ENCODE measurements at places on chromosomes 13 and 19.

- DNase-seq: no peak
Observed at GRCh38 chr19:45442408-45442777, 18.7 kb upstream of the ERCC1 start.

DNA sequence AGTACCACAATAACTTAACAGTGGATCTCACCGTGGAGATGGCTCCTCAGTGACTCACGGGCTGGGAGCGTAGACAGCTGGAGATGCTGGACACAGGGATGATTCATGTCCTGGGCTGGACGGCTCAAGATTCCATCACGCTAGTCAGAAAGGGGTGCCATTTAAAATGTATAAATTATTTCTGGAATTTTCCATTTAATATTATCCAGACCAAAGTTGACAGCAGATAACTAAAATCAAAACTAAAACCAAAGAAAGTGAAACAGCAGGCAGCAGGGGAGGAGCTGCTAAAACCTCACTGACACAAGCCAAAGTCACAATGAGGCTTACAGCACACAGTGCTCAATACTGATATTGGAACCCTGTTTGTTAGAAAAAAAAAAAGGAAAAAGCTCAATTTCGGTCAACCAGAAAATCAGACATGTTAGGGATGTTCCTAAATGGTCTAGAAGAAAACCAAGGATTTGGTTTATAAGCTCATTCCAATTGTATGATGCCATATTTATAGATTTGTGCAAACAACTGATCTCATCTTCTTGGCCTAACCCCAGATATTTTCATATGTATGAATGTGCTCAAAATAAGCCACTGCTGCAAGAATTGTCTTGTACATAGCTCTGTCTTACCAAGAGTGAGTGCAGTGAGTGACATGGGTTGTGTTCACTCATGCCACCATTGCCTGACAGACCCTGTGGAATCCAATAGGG is 111.8 kb downstream of the SACS start:
- peak; percentile 75 for DNase-seq

DNA sequence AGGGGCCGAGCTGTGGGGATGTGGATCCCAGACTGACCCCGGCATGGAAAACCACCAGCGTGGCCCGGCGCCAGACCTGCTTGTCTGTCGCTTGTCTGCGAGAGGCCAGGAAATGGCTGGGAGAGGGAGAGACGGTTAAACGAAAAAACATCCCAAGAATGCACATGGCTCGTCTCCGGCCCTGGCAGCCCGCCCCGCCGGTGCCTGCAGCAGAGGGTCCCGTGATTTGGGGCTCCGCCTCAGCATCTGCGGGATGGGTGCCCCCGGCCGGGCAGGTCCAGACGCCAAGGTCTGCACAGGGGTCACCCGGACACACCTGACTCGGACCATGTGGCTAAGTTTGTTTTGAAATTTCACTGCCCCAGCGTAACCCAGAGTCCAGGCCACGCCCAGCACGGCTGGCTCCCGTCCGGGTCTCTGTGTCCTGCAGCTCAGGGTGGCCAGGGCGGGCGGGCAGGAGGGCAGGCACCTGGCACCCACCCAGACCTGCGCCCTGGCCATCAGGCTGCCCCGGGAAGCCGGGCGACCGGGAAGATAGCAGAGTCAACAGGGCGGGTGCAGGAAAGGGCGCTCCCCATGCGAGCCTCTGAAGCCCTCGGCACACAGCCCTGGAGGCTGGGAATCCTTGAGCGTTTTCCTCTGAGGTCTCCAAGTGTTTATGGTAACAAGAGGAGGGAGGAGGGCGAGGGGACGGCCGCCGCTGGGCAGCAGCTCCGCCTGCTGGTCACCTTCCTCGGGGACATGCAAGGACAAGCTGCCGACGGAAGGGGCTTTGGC is 103.2 kb downstream of the GADD45B start:
- peak; percentile 73 for DNase-seq

GRCh38 chr13:44234566-44234965 is 139.1 kb upstream of the SERP2 start:
- no peak for DNase-seq

DNA sequence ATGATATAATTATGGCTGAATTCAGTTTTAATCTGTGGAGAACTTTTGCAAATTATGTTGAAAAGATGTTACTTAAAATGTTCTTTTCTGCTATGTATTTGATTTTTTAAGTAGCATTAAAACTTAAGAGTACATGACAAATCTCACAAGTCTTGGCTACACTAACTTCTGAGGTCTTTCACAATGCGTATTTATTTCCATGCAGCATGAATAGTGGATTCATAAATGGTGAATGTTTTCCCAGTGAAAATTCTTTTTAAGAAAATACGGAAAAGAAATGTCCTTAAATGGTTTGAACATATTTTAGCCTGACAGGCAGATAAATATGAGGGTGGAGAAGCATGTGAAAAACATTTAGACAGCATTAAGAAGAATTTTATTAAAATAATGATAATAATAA is 30.2 kb downstream of the GARRE1 start:
- no peak for DNase-seq

GRCh38 chr19:39738814-39739213 is 985 bp upstream of the CLC start:
- DNase-seq: no peak

DNA sequence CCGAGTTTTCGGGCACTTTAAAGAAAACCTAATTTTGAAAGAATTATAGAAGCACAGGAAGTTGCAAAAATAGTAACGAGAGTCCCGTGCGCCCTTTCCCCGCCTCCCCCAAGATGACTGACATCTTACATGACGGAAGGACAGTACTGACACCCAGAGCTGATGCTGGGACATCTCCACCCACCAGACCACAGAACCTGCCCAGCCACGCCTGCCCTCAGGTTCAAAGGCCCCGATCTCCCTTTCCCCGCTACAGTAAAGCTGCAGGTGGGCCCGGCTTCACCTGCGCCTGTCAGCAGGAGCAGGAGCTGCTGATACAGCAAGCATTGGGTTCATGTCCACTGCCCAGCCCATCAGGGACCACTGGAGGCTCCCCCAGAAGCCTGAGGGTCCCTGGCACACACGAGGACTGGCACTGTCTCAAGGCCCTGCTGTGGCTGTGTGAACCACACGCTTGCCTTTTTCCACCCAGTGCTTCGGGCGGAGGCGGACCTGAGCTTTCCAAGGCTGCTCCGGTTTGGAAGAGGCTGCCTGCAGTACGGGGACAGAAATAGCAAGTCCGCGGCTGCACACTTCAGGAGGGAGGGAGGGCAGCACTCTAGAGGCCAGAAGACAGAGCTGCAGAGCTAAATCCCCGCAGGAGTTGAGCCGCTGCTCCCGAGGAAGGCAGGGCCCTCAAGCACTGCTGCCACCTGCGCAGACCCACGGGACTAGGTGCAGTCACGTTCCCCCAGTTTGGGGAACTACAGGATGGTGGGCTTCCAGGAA is 8.7 kb downstream of the MAP2K2 start:
- no peak for DNase-seq

DNA sequence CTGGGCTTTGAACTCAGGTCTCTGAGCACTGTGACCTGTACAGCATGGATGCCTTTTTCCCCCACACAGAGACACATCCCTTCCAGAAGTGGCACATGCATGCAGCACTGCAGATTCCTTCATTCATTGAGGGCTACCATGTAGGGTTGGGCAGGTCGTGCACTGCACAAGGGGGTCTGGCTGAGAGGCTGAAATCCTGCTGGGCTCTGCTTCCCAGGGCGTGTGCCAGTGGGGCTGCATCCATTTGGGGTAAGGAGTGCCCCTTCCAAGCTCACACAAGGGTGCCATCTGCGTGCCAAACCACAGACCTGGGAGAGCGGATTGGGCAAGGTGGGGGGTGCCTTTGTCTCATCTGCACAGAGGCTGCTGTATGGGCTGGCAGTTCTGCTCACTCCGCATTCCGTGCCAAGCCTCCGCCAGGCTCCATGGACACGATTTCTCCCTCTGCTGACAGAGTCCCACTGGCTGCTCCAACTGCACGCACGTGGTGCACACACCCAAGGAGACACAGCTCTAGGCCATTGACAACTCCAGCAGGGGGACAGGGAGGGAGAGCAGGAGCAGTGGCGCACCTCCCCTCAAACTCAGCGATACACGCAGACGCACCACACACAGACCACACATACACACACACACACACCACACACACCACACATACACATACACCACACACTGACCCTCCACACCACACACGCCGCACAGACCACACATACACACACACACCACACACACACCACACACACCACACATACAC is 4.5 kb upstream of the SHISA7 start:
- DNase-seq: peak; percentile 91

DNA sequence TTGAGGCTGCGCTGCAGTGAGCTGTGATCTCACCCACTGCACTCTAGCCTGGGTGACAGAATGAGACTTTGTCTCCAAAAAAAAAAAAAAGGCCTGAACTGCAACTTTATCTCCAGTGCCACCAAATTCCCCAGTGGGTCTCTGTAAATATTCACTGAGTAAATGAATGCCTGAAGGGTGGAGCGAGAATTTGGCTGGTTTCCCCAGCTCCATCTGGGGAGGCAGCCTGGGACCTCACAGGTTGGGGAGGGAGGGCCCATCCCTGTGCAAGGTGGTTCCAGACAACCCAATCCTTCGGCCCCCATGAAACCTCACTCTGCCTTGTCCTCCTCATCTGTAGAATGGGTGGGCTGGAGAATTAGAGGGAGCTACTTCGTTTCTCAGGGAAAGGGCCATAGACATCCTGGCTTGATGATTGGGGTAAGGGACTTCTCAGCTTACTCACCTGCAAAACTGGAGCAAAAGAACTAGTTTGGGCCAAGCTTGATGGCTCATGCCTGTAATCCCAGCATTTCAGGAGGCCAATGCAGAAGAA is 4.2 kb upstream of the PKN1 start:
- no peak for DNase-seq

GRCh38 chr19:56350416-56351045 is 35.9 kb upstream of the ZSCAN5A start:
- DNase-seq: peak; percentile 75

GRCh38 chr13:30026093-30026492 is 175.7 kb upstream of the UBL3 start:
- no peak for DNase-seq

DNA sequence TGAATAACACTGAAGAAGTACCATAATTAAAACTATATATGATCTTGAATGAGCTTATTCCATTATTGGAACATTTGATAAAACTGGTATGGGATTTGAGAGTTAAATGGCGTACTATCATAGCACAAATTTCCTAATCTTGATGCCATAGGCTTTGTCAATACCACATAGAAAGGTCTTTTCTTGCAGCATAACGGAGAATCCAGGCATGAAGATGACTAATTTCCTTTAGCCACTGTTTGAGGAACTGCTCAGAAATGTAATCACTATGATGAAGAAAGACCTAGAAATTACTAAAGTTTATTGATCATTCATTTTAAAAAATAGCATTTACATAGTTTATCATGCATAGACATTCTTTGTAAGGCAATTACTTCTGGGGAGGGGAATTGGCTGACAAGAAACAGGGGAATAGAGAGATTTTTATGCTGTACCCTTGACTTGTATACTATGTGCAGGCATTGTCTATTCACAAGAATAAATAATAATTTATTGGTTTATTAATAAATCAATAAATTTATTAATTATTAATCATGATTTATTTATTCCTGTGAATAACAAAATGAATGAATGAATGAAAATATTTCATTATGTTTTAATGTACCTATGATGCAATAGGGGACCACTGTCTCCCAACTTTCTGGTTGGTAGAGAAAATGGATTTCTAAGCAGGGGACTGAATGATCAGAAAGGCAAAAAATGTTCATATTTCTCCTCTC is 2676.6 kb downstream of the PCDH9 start:
- no peak for DNase-seq

- DNase-seq: no peak
Observed at GRCh38 chr13:50668691-50669271, 174.7 kb downstream of the DLEU7 start.

GRCh38 chr19:18604820-18605159 is 1.8 kb downstream of the CRLF1 start:
- no peak for DNase-seq

DNA sequence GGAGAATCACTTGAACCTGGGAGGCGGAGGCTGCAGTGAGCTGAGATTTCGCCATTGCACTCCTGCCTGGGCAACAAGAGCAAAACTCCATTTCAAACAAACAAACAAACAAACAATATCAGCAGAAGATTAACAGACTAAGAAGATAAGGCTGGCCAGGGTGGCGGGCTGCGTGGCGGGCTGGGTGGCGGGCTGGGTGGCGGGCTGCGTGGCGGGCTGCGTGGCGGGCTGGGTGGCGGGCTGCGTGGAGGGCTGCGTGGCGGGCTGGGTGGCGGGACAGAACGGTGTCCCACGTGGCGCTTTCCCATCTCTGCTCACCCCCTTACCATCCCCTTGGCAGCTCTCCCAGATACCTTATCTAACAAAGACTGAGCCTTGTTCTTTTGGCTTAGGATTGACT is 196.2 kb downstream of the COL4A1 start:
- DNase-seq: no peak

DNA sequence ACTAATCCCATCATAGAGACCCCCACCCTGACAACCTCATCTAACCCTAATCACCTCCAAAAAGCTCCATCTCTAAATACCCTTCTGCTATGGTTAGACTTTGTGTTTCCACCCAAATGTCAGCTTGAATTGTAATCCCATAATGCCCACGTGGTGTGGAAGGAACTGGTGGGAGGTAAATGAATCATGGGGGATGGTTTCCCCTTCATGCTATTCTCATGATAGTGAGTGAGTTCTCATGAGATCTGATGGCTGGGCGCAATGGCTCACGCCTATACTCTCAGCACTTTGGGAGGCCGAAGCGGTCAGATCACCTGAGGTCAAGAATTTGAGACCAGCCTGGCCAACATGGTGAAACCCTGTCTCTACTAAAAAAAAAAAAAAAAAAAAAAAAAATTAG is 2.6 kb downstream of the VMAC start:
- no peak for DNase-seq

DNA sequence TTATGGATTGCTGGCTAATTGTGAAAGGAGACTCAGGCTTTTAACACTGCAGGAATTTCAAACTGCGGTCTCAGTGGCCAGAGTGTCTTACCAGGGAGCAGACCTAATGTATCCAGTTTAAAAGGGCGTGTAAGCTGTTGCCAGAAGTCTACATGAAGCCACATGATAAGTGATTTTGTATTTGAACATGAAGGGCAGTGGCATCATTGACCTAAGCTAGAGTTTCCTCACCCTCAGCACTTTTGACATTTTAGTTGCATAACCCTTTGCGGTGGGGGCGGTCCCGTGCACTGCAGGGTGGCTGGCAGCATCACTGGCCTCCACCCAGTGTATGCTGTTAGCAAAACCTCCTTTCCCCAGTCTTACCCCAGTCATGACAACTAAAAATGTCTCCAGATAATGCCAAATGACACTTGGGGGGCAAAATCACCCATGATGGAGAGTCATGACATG is 23.7 kb upstream of the GPR18 start:
- no peak for DNase-seq

DNA sequence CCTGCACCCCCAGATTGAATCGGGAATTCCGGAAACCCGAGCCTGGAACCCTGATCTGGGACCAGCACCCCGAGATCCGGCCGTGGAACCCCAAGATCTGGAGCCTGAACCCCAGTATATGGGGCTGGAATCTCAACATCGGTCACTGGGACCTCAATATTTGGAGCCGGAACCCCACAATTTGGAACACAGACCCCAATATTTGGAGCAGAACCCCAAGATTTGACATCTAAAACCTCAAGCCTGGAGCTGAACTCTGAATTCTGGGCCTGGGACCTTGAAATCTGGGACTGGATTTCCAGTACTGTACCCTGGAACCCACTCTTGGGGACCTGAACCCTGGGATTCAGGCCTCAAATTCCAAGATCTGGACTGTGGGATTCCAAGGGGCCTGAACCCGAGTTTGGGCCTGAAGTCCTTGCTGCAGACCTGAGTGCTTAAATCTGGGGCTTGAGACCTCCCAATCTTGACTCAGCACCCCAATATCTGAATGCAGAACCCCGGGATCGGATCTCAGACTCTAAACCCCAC is 629 bp downstream of the LRFN3 start:
- DNase-seq: no peak

- DNase-seq: no peak
Observed at GRCh38 chr19:18990128-18990708, 43.1 kb downstream of the SUGP2 start.
